H54 (cell line): ENCODE measurements at places on chromosomes 6 and 20.

GRCh38 chr6:142624978-142625715 lies 319.8 kb downstream of the HIVEP2 start:
- DNase-seq, result no peak

DNA sequence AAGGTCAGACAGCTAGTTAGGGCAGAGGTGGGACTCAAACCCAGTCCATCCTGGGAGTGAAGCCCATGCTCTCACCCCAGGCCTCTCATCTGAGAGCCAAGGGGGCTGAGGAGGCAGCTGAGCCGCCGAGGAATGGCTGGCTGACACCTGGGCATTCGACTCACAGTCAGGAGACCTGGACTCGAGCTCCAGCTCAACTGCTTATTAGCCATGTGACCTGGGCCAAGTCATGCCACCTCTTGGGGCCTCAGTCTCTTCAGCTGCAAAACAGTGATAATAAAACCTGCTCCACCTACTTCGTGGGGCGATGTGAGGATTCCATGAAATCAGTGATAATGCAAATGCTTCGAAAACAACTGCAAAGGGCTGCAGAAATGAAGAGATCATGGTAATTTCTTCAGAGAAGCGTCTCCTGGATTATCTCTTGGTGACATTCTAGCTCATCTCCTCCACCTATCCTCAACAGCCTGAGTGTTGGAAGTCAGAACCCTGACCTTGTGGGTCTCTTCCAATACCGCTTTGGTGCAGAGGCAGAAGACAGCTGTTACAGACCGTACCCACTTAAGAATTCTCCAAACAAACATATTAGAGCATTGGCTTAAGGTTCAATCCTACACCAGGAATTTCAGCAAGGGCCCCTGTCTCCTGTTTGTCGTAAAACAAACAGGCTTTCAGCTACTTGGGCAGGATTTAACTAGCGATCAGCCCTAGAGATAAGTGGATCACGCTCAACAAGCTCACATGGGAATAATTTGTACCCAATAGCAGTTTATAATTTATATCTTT lies 60.0 kb upstream of the PIM1 start:
- DNase-seq, result no peak

- DNase-seq, result no peak
Observed at GRCh38 chr6:15793288-15793687, 130.5 kb upstream of the DTNBP1 start.

- no peak for DNase-seq
Observed at GRCh38 chr6:39543095-39543494, 182.1 kb downstream of the KIF6 start.

DNA sequence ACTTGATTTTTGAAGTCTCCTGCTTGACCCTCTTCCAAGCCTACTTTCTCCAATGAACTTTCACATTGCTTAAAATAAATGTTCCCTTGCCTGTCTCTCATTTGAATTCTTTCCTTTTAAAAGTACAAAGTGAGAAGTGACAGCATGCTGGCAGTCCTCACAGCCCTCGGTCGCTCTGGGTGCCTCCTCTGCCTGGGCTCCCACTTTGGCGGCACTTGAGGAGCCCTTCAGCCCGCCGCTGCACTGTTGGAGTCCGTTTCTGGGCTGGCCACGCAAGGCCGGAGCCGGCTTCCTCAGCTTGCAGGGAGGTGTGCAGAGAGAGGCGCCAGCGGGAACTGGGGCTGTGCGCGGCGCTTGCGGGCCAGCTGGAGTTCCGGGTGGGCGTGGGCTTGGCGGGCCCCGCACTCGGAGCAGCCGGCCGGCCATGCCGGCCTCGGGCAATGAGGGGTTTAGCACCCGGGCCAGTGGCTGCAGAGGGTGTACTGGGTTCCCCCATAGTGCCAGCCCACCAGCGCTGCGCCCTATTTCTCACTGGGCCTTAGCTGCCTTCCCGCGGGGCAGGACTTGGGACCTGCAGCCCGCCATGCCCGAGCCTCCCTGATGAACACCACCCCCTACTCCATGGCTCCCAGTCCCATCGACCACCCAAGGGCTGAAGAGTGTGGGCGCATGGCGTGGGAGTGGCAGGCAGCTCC lies 31.9 kb downstream of the SERPINB6 start:
- DNase-seq, result no peak

DNA sequence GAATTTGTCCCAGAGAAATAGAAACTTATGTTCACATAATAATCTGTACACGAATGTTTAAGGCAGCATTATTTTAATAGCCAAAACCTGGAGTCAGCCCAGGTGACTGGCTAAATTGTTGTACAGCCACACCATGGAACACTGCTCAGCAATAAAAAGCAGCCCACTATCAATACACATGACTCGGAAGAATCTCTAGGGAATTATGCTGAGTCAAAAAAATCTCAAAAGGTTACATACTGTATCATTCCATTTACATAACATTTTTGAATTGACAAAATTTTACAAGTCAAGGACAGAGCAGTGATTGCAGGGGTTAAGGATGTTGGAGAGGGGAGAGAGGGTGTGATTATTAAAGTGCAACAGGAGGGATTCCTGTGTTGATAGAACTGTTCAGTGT lies 163.4 kb downstream of the UBE3D start:
- no peak for DNase-seq

GRCh38 chr20:11564491-11564890 lies 353.2 kb upstream of the BTBD3 start:
- no peak for DNase-seq

DNA sequence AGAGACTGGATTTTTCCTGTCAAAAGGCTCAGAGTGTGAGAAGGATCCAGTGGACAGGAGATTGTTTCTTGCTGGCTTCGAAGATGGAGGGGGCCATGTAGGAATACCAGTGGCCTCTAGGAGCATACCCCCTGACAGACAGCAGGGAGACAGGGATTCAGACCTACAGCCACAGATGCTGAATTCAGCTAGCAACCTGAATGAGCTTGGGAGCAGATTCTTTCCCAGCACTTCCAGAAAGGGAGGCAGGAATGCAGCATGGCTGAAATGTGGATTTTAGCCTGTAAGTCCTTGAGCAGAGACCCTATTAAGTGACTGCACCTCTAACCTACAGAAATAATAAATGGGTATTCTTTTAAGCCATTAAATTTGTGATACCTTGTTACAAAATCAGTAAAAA lies 44.6 kb downstream of the STXBP5 start:
- DNase-seq, result no peak

GRCh38 chr6:12060780-12061609 lies 48.9 kb downstream of the HIVEP1 start:
- DNase-seq, result peak; percentile 32

- DNase-seq, result no peak
Observed at GRCh38 chr6:3727036-3727435, 24.5 kb downstream of the PXDC1 start.

- DNase-seq, result no peak
Observed at GRCh38 chr20:44758247-44759101, 12.8 kb downstream of the KCNK15 start.

GRCh38 chr6:54096811-54097210 lies 14.4 kb upstream of the MLIP start:
- no peak for DNase-seq

GRCh38 chr6:83193747-83194566 lies 800 bp downstream of the RWDD2A start:
- DNase-seq, result peak; percentile 44

DNA sequence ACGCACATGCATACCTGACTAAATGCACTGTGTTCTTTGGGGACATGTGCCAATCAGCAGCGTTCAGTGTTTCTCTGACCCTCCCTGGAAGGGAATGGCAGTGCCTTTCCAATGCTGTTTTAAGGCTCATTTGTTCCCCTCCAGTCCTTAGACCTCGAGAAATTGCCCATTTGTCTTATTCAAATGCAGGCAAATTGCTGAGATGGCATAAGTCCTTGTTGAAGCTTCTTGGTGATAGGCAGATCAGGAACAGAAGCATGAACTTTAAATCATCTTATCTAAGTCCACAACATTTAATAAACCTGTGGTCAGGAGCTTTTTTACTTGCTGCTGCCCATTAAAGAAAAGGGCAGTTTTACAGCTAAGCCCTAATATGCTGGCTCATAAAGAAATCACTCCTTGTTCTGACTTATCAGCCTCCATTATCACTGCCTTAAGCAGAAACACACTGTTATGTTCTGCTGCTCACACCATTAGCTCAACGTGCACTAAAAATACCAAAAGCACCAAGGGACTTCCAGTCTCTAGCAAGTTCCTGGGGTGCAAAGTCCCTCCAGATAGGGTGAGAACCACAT lies 112.9 kb upstream of the LRFN2 start:
- DNase-seq, result no peak

DNA sequence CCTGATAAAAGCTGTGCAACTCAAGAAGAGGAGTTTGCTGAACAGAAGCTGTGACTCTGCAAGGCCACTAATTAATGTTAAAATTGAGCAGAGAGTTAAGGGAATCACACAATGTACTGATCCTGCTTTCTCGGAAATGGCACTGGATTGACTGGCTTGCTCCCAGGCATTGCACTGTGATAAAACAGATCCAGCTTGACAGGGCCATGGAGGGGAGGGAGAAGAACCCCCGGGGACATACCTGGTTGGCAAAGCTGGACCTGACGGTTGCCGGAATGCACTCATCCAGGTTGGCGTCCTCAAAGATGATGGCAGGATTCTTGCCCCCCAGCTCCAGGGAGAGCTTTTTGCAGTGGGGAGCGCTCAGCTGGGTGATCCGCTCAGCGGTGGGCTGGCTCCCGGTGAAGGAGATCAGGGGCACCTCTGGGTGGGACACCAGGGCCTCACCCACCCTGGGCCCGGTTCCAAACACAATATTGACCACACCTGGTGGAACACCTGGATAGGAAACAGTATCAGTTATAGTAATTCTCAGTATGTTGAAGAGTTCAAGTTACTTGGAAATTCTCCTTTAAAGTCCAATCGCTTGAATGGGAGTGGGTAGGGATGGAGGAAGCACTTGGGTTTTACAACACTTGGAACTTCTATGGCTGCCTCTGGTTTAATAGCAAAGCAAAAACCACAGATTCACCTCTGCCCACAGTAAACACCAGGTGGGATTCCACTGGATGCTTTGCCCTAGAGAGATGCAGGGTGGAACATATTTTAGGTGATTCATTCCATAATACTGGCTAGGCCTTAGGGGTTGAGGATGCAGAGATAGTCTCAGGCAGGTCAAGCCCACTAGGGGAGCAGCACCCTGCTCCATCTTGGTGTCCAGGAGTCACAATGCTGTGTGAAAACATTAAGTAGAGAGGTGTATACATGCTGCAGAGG lies 17.1 kb downstream of the ALDH8A1 start:
- no peak for DNase-seq

GRCh38 chr20:37225146-37225545 lies 36.5 kb downstream of the GHRH start:
- no peak for DNase-seq

DNA sequence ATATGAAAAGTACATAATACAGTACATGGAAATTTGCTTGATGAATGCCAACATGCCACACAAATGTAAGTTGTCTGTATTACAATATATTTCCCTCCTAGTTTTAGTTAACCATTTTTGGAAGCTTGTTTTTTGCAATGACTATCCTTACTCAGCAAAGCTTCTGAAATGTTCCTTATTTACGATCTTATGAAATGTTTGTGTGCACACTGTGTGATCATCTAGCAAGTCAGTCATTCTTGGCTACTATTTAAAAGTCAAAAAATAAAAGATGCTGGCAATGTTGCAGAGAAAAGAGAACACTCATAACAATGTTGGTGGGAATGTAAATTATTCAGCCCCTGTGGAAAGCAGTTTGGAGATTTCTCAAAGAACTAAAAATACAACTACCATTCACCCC lies 33.8 kb downstream of the SUMO4 start:
- no peak for DNase-seq

DNA sequence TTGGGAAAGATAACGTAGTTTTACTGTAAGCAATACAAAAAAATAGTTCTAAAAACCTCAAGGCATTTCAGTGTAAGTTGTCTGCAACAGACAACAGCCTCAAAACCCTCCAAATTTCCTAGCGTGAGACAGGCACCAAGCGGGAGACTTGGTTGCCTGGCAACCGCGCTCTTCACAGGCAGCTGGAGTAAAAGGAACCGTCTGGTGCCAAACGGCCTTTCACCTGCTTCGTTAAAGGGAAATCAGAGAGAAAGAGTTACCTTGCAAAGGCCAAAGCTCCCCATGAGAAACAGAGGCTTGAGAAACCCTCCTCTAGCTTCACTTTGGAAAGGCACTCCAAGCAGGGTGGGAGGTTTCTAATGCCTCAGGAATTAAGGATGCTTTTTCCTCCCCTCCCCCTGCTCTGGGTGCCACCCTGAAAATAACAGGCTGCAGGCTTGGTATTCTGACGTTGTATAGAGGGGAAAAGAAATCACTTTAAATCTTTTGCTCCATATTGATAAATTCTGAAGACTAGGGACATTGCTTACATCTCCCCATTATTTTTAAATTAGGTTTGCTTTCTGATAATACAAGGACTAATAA lies 129.7 kb upstream of the UFL1 start:
- no peak for DNase-seq

GRCh38 chr20:23659989-23660837 lies 22.5 kb upstream of the CST3 start:
- no peak for DNase-seq

GRCh38 chr6:43204271-43205105 lies 22.5 kb downstream of the CUL9 start:
- DNase-seq, result no peak

DNA sequence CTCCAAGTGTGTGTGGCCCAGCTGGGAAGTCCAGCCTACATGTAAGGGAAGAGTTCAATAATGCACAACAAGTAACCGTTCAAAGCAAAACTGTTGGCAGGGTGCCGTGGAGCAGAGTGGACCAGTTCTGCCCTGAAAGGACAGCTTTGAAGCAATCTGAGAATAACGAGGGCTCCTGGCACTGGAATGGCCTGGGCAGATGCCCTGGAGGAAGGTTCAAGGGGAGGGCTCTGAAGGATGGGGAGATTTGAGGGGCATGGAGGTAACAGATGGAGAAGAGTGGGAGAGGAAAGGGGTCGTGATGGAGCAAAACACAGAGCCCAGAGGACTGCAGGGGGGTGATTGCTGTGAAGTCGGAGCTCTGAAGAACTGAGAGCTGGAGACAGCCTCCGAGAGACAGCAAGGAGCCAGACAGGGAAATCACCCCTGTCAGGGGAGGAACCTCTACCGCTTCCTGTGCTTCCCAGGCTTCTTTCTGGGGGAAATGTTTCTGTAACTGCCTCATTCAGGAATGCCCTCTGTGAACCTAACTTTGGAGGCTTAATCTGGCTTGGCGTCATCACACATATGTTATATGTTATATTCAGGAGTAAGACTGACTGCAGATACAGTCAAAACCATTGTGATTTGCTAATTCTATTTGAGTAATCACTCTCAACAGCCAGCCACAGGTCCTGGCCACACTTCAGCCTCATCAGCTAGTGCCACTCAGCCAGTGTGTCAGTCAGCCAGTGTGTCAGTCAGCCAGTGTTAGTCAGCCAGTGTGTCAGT lies 41.2 kb downstream of the ZC3H12D start:
- no peak for DNase-seq
